ENCODE measurements at places on chromosomes 4 and X. TPM values are rescaled to one million over a fixed set of nuclear protein-coding genes. Genes with fewer than 3 reads are reported as not detected.

DNA sequence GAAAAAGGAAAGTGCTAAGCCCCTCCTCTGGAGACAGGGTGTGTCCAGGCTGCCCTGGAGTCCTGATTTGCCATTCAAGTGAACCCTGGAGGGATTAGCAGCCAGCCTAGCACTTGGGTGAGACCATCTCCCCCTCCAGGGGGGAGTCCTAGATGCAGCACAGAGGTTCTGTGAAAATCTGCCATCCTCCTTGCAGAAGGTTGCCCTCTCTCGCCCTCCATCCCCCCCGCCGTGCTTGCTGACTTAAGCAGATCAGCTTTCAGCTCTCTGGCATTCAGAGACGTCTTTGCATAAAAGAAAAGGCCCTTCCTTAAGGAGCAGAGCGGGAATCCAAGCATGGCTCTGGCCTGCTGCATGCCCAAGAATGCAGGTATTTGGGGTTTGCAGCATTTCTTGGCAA lies 102.1 kb upstream of the SCML1 start:
- DNase-seq: no peak

DNA sequence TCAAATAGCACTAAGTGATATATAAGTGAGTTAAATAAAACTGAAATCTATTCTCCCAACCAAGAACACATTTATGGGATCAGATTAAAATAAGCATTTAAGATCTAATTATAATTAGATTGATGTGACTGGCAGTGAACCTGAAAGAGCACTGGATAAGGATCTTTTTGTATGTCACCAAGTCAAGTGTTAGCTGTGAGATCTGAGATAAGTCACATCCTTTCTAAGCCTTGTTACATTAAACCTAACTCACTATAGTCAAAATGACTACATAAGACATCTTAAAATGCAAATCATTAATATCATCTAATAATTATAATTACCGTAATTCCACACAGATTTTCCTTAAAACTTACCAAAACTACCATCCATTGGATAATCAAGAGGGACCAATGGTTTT lies 1.6 kb downstream of the CCNA2 start:
- DNase-seq: no peak

DNA sequence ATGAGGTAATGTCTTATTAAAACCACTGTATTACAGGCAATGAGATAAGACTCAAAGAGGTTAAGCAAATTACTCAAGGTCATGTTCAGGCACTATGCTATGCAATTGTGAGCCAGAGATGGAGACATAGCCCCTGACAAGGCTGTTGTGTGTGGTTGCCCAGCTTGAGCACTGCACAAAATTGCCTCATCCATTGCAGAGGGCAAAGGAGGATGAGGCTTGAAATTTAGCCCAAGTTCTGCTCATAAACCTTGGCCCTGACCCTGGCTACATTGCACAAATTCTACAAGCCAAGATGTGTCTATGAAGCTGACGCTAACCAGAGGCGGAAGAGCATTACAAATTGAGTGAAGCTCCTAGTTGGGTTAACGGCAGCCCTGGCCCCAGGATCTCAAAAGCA lies 65.6 kb upstream of the PGM2 start:
- no peak for DNase-seq

DKK2 gene
- total RNA-seq: not detected

DNA sequence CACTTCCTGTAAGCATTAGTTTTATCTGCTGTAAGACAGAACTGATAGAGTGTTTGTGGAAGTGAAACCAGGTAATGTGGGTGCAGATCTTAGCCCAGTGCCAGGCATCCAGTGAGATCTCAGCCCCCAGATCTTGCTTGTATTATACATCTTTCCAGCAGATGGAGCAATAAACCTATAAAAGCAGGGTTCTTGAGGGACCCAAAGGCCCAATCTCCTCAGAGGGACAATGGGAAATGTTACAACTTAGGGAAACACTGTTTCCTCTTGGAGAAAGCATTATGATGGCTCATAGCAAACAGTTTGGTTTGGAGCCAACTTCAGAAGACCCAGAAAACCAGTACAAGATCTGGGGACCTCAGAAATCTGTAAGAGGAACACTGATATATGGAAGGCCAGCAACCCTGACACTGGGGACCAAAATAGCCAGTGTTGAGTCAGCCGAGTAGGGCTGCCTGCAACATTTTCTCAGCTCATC lies 206.3 kb downstream of the SLC7A11 start:
- peak; percentile 69 for DNase-seq

C4orf51 gene
- not detected for total RNA-seq

- DNase-seq: no peak
These were observed 11.6 kb upstream of the DUSP9 start for GRCh38 chrX:153635388-153635787.

DNA sequence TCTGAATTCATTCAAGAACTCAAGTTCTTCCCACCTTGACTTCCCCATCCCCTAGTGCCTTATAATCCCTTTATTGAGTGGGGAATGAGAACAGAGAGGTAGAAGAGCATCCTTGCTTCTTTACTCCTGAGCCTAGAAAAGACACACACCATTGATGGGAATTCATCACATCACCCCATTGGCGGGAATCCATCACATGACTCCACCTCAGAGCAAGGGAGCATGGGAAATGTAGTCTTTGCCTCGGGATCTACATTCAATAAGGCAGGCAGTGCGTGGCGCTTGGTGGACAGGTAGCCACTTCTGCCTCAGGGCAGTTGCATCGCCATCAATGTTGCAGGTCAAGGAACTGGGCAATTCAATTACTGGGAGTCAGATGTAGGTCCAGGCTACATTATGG lies 50.7 kb downstream of the MXRA5 start:
- DNase-seq: no peak

- DNase-seq: no peak
These were observed 303.5 kb downstream of the ANKRD50 start for GRCh38 chr4:124409044-124409443.

DNA sequence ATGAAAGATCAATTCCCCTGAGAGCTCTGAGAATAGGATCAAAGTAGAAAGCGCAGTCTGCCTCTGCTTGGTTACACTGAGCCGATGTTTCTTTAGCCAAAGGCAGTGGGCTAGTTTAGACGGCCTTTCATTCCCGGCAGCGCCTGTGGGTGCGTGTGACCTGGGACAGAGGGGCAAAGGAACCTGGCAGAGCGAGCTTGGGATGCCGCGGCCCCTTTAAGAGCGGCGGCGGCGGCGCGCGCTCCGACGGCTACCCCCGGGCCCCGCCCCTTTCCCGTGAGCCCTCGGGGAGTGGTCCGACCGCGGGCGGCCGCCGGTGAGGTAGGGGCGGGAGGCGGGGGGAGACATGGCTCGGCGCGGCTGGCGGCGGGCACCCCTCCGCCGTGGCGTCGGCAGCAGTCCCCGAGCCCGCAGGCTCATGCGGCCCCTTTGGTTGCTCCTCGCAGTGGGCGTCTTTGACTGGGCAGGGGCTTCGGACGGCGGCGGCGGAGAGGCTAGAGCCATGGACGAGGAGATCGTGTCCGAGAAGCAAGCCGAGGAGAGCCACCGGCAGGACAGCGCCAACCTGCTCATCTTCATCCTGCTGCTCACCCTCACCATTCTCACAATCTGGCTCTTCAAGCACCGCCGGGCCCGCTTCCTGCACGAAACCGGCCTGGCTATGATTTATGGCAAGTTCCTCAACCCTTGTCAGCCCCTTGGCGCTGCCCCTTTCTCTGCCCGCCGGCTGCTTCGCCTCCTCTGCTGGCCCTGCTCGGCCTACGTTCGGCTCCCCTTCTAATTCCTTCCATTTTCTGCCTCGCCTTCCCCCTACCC lies at the start of gene SLC9A6:
SLC9A6 (plus strand) TSS at position 279 of the 816 bp plus-strand sequence; CDS start at position 503, 224 bp downstream.
- DNase-seq: no peak

APELA gene
- 1.3 TPM for total RNA-seq

DNA sequence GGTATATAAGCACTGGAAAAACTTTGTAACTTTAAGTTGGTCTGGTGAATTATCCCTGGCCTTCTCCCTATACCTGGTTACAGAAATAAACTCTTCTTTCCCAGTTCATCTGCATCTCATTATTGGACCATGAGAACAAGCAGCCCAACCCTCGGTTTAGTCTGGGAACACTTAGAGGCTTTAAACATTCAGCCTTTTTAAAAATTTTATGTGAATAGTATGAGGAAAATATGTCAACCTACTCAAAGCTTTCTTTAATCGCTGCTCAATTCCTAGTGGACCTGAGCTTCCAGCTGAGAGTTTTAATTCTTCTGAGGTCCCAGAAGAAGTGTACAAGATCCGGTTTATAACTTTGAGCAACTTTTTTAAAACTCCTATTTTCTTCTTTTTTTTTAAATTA lies 358.6 kb upstream of the NOCT start:
- DNase-seq: no peak

DNAAF6 gene
- total RNA-seq: not detected
